ENCODE measurements at places on chromosomes 12 and 14.

DNA sequence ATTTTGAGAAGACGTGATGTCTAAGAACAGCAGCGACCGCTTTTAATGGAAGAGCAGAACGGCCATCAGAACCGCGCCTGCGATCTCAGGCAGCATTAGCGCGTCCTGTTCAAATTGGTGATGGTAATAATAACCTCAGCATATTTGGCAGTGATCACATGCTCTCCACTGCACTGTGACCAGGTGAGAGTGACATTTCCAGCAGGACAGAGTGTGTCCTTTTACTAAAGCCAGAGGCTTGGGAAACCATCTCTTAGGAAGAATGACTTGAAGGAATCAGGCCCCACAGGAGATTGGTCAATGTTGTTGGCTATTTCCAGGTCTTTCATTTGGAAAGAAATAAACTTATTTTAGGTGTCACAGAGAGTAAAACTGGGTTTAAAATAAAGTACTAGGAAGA lies 51.4 kb upstream of the FBXO21 start:
- DNase-seq, result no peak

GRCh38 chr12:106288101-106288493 lies 14.4 kb upstream of the TCP11L2 start:
- DNase-seq, result no peak

- no peak for DNase-seq
Measured at GRCh38 chr12:106130474-106131113, 8.2 kb downstream of the NUAK1 start.

DNA sequence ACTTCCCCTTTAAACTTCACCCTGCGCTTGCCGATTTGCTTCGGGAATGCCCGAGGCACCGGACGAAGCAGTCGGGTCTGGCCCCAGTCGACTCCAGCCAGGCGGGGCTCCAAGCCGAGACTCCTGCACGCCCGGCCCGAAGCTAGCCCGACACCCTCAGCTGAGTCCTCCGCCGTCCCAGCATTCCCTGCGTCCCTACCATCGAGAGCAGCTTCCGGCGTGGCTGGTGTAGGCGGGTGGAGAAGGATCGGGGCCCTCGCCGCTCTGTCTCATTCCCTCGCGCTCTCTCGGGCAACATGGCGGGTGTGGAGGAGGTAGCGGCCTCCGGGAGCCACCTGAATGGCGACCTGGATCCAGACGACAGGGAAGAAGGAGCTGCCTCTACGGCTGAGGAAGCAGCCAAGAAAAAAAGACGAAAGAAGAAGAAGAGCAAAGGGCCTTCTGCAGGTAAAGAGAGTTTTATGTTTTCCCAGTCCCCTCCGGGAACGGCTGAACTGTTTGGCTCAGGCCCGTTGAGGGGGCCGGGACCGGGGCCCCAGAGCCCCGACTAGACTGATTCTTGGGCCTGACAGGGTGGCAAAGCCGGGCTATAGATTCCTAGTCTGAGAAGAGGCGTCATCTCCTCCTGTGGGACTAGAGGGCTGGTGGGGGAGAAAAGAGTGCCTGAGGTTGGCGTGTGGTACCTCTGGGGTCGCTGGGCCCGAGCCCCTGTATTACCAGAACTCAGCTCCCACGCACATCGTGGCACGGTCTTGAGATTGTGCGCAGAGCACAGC lies at the start of gene METAP2:
Gene METAP2, plus strand, starts transcription at position 269 of the 776 bp plus-strand sequence. Its CDS starts 28 bp downstream, at position 297.
- peak; percentile 78 for DNase-seq

GRCh38 chr14:75442642-75443041 lies 14.8 kb downstream of the JDP2 start:
- DNase-seq, result no peak

DNA sequence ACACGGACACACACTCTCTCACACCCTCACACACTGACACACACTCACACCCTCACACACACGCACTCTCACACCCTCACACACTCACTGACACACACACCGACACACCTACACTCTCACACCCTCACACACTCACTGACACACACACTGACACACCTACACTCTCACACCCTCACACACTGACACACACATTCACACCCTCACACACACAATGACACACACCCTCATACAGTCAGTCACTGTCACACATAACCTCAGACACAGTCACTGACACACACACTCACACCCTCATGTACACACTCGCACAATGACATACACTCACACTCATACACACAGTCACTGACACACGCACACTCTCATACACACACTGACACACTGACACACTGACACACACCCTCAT lies 19.8 kb upstream of the DLK1 start:
- DNase-seq, result no peak

DNA sequence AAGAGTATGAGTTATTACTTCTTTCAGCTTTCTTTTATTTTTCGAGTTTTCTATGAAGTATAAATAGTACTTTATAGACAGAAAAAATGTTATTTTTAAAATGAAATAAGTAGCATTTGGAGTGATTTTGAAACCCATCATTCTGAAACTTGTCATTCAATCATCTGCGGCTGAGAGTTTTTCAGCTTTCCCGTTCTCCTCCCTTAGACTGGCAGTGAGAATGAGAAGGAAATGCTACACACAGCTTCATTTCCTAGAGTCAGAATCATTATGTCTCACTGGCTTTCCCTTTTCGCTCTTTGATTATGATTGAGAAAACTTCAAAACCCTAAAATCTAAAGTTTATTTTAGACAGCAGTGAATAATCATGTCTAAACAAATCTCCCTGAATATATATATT lies 33.7 kb upstream of the GNPNAT1 start:
- no peak for DNase-seq

DNA sequence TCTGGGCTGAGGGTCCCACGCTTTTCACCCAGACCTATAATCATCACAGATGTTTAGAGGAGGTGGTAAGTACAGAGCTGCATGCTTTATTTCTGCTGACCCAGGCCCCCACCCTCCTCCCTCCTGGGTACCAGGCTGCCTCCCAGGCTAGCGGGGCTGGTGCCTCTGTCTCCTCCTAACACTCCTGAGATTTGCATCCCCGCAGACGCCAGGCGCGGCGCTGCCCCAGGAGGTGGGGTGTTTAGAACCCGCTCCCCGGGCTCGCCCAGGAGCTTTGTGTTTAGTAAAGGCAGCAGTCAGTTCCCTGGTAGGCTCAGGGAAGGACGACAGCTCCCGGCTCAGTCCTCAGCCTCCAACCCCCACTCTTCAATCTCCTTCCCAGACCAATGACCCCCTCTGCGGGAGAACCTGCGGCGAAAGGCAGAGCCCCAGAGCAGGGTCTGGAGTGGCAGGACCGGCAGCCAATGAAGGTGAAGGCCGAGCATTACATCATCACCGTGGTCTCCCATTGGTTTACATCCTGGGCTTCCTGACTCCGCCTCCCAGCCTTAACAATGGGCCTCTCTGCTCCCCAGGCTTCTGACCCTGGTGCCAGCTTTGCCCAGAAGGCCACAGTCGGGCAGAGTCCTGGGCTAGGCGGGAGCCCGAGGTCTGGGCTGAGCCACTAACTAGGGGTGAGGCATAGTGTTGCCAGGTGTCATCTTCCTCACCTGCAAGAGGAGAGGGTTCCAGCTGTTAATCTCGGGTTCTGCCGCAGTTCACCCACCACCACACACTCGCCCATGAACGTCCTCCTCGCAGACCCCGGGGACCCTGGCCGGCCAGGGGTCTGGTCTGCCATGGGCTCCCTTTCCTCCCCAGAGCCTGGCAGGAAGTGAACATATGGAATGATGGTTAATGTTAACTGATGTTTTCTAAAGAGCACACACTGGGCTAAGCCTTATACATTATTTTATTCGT lies 57.5 kb downstream of the CALM1 start:
- no peak for DNase-seq

- no peak for DNase-seq
Measured at GRCh38 chr14:74504412-74504811, 10.8 kb downstream of the ISCA2 start.

GRCh38 chr12:66244446-66244845 lies 55.4 kb downstream of the IRAK3 start:
- no peak for DNase-seq

DNA sequence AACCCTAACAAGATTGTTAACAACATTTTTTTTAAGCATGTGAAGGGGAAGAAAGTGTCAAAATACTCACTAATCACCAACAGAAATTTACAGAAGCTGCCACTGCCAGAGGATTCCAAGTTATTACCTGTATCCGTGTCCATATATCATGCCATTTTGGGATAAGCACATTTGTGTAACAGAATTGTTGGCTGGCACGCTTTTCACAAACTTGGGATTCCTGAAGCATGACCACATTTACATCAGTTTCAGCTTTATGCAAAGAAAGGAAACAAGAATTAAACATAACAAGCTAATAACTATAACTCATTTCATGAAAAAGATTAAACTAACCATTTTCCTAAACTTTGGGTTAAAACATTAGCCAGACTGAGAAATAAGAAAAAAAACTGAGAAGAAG lies 5.9 kb downstream of the NEMP1 start:
- DNase-seq, result no peak
